ENCODE measurements at places on chromosomes 1 and 21. TPM values are rescaled to one million over a fixed set of nuclear protein-coding genes. Genes with fewer than 3 reads are reported as not detected.

The BCL2L15 gene
- polyA plus RNA-seq = not detected

The GNAT2 gene
- not detected for polyA plus RNA-seq

The TCHHL1 gene
- not detected for polyA plus RNA-seq

The LPAR3 gene
- not detected for polyA plus RNA-seq

The AUNIP gene
- polyA plus RNA-seq = not detected

The TMEM82 gene
- not detected for polyA plus RNA-seq

The CLDN19 gene
- polyA plus RNA-seq = not detected

The CASQ1 gene
- polyA plus RNA-seq = not detected

The ASCL5 gene
- polyA plus RNA-seq = not detected

The MROH9 gene
- not detected for polyA plus RNA-seq

The DCDC2B gene
- polyA plus RNA-seq = not detected

The DNALI1 gene
- not detected for polyA plus RNA-seq

The TNFAIP8L2 gene
- polyA plus RNA-seq = 16.1 TPM

The RAB42 gene
- not detected for polyA plus RNA-seq

The BRINP3 gene
- not detected for polyA plus RNA-seq

The PI4KB gene
- polyA plus RNA-seq = 67.9 TPM

Data from IgD-negative memory B cell (primary cell).